ENCODE measurements at places on chromosomes 13 and 19.

GRCh38 chr19:45890877-45891276 is 4.9 kb upstream of the IRF2BP1 start:
- DNase-seq = no peak

- no peak for DNase-seq
Observed at GRCh38 chr19:15989889-15990288, 41.1 kb downstream of the OR10H4 start.

DNA sequence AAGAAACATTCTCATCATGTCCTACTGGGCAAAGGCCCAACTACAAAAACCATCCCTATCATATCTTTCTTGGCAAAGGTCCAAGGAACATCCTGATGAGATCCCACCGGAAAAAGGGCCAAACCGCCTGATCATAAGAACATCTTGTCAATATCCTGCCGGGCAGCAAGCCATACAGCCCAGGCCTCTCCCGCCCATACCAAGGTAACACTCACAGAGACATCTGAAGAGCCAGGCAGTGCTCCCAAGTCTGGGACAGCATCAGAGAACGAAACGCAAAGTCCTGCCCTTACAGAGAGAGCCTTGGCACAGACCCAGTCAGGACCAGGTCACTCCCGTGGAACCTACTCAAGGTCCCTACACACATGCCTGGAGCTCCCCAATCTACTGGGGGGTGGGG is 18.5 kb upstream of the ZNF331 start:
- no peak for DNase-seq

DNA sequence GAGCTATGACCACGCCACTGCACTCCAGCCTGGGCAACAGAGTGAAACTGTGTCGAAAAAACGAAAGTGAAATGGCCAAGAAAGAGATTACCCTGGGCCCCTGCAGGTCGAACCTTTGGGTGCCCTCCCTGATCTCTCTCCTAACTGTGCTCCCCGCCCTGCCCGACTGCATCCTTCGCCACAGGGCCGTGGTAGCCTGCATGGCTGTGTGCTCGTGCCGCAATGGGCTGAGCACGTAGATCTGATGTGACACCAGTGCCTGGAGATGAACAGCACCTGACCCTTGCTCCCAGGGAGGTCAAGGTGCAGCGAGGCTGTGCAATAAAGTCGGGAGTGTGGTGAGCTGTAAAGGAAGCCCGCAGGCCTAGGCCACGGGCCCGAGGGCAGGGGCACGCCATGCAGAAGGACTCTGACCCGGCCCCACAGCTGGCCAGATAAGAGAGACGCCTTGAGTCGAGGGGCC is 60.2 kb downstream of the PEX11G start:
- no peak for DNase-seq

GRCh38 chr19:3276341-3276799 is 51.9 kb downstream of the CELF5 start:
- no peak for DNase-seq

- no peak for DNase-seq
Observed at GRCh38 chr19:28051047-28051446, 1161.9 kb downstream of the UQCRFS1 start.

GRCh38 chr13:66225072-66225471 is 1005.1 kb downstream of the PCDH9 start:
- DNase-seq = no peak

DNA sequence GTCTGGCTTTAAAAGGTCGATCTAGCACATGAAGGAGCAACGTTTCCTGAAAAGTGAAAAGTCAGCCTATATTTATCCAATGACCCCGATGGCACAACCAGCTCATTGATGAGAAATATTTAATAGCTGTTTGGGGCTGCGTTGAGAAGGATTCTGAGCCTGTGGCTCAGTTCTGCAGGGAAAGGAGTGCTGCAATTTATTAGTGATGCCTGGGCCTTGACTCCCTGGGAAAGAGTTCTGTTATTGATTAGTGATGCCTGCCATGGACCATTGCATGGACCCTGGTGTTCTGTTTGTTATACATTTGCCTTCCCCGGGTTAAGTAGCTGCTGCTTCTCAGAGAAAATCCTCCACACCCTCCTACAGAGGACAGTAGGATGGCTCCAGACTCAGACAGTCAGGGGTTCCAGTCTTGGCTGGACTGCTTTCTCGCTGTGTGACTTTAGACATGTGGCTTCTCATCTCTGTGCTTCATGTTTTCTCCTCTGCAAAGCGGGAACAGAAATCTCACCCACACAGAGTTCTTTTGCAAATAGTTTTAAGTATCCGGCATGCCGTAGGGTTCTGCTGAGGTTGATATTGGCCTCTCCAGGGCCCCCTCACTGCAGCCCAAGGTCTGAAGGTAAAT is 17.7 kb upstream of the PTPRS start:
- no peak for DNase-seq

DNA sequence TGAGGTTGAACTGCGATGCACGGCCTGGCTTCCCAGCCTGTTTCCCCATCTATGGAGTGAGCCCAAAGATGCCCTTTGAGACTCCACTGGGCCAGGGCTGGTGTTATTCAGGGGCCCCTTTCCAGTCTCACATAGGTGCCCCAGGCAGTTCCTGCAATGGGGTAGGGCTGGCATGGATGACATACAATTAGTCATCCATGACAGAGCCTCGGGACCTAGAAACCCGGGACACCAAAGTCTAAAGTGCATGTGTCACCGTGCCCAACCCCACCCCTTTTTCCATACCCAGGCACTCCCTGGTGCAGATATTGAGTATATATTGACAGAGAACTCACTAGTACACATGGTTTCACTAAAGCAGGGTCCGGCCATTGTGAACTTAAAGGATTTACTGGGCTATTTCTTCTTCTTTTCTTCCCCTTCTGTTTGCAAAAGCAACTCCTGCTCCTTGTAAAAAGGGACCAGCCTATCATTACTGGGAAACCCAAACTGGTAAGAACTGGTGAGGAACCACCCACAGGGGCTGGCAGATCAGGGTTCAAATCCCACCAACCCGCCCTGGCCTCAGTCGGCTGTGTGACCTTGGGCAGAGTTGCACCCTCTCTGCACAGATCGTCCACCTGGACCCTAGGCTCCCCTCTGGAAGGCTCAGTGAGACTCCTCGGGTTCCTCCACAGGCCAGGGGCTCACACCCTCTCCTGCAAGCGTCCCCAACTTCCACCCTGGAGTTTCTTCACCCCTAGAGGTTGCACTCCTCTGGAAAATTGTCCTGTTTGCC is 2.7 kb downstream of the B3GNT3 start:
- DNase-seq = no peak

DNA sequence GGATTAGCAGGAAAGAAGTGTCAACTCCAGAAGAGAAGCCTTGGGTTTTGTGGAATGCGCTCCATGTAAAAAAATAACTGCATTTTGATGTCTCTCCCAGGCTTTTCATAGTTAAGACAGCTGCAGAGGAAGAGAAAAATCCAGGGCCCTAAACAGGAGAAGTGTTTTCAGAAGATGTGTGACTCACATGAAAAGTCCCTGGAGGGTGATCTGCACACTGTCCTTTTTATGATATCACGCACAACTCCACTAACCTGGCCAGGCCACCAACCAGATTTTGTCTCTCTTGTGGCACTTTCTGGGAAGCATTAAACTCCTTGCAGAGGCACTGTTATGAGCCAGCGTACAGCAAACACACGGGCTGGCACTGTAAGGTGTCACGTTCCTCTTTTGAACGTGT is 267.3 kb downstream of the FGF9 start:
- DNase-seq = no peak

Data from CD8-positive, alpha-beta memory T cell (primary cell).